HFF-Myc (cell line): ENCODE measurements at places on chromosomes 3 and 15.
A peak's percentile ranks its signal among the peaks of the same experiment; 100 is the strongest.

DNA sequence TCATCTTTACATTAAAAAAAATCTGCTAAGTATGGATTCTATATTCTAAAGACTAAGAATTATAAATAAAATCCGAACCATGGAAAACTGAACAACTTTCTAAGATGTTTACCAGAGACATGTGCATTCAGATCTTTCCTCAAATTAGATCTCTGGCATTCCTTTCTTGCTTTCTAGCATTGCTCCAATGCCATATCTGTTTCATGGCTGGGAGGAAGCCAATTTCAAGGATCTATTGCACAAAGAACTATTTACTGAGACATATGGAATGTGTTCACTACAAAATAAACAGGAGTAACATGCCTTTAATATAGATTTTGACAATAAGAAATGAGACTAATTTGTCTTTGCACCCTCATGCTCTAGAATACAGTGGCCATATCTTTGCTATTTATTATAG lies 45.1 kb upstream of the NANOGP8 start:
- no peak for DNase-seq

DNA sequence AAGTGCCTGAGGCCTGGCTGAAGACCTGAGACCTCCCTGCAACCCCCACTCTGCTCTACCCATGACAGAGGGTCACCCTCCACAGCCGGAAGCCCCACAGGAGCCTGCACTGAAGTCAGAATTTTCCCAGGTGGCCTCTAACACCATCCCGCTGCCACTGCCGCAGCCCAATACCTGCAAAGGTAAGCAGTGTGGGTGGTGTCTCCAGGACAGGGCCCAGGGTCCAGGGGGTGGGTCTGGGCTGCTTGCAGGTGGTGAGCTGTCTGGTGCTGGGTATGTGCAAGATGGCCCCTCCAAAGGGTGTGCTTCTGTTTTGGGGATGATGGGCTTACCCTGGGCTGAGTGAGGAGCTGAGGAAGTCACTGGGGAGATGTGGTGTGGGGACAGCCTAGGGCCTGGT lies 69.9 kb downstream of the FBLN2 start:
- no peak for DNase-seq

DNA sequence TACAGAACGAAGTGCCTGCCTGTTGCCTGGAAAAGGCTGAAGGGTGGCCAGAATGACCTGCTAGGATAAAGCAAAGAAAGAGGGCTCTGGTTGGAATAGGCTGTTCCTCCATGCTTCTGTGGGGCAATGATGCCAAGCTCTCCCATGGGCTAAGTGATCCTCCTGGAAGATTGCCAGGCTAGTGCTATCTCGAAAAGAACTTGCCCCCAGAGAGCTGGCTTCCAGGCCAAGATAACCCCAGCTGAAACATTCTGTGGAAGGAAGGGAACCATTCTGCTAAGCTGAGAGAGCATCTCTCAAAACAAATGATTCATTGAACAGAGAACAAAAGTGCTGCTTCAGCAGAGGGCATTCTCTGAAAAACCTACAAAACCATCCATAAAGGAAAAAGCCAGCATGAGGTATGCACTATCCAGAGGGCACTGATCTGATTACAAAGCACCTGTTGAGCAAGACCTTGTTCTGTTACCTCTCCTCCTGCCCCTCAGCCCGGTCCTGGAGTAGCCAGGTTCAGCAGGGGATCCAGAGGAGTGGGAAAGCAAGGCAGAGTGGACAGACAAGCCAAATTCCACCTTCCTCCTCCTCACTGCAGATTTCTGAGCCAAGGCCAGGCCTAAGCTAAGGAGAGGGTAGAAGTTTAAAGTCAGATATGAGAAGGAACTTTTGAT lies 31.9 kb upstream of the SPRED1 start:
- no peak for DNase-seq

DNA sequence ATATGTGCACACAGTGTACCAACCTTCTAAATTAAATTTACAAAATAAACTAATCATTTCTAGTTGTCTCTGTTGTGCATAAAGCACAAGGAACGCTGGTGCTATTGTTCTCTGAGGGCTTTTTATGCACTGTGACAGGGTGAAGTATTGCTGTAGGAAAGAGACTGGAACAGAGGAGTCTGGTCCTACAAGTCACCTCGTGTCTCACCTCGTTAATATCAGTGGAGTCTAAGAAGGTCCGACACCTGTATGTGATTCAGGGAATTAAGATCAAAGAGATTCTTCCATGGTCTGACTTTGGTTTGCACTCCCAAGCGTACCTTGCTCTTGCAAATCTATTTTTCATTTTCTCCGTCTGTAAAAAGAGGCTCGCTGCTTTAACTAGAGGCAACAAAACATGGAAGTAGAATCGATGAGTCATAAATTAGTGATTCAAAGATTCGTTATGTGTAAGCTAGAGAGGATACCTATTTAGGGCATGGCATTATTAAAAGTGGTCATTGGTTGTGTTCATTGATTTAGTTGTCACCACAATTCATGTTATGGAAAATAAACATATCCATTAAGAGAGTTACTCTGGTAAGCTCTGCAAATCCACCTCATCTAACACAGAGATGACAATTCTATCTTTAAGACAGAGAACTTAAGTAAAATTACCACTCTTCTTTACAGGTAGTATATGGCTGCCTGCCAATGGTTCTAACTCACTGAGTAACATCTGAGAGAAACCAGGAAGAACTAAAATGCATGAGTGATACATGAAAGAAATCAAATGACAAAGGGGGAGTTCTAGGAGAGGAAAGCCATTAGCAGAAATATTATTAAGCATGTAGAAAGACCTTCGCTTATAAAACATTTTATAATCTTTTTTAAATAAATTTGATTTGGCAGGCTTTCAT lies 219.4 kb upstream of the GBE1 start:
- DNase-seq, result no peak

DNA sequence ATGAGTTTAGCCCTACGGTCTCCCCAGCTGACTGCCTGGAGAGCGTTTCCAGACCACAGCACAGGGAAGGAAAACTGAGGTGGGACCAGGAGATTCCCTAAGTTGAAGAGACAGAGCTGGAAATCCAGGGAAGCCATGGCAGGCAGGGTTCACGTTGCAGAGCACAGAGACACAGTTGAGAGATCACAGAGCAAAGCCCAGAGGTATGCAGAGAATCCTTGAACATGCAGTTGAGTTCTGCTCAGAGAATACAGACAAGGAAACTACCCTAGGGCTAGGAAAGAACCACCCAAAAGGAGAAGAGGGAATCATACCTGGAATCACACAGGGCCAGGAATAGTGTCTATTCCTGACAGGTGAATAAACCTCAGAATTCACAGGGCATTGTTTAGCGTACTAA lies 14.3 kb downstream of the SLC28A1 start:
- no peak for DNase-seq

DNA sequence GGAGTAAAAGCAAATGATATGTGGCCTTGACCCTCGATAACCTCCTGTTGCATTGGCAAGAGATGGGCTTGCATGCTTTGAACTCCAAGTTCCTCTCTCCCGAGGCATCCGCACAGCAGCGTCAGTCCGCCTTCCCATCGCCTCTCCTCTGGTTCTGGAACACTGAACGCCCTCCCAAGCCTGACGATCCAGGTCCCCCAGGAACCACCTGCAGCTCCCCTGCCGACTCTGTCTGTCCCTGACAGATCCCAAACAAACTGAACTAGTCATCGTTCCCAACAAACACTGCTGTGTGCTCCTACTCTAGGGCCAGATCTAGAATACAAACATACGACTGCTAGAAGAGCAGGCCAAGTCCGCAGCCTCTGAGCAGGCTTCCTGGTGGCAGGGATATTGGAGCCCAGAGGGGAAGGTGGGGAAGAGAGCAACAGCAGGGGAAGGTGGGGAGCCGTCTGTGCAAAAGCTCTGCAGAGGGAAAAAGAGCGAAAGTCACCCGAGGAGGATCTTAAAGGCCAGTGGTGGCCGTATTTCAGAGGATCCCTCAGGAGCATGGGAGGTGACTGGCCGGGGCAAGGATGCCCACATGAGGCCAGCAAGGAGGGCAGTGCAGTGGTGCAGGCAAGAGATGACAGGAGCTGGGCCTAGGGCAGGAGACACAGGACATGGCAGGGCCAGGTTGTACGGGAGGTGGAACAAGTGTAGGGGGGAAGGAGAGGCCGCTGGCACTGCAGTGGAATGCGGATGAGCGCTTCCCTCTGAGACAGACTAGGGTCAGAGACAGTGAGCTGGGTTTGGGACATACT lies 50.8 kb downstream of the PCSK6 start:
- no peak for DNase-seq

DNA sequence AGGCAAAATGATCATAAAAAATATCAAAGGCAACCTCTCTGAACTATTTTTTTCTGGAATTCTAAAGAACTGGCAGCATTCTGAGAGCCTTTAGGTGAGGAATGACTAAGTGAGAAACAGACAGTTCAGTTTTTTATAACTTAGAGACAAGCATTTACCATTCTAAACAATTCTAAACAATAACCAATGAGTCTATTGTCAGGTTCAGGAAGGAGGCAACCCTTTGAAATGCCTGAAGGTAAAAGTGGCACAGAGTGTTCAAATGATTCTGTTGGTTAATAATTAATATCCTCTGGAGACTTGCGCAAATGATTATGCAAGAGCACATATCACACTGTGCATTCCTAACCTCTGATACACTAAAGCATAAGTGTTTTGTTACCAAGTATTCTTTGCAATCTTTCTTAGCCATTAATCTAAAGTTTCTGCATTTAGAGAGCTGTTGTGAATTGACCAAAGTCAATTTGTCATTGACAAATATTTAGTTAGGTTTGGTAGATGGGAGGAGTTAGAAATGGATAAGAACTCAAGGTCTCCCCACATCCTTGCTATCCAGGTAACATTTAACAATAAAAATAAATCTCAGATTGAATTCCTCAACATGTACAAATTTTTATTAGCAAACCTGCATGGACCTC lies 9.2 kb upstream of the TGFBR2 start:
- DNase-seq, result peak; percentile 33

DNA sequence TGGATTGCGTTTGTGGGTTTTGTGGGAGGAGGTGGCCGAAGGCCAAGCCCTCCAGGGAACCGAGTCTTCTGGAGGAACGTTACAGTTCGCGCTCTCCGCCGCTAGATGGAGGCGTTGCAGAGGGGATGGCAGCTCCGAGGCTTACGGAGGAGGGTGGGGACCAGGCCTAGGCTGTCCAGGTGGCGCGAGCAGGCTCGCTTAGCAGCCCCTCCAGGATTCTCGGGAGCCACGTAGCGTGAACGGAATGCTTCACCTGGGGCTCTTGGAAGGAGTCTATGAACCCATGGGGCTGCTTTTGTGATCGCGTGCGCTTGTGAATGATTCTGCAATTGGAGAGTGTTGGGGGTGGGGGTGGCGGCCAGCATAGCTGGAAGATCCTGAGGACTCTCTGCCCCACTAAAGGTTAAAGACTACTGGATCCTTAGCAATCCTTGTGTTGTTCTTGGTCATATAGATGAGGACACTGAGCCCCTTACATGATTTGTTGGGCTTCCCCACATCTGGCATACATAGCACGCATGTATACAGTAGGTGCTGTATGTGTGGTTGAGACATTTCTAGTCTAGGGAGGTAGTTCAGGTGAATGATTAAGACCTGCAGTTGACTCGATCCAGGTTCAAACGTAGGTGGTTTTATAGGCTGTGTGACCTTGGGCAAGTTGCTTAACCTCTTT lies 25.7 kb downstream of the FAM3D start:
- no peak for DNase-seq

DNA sequence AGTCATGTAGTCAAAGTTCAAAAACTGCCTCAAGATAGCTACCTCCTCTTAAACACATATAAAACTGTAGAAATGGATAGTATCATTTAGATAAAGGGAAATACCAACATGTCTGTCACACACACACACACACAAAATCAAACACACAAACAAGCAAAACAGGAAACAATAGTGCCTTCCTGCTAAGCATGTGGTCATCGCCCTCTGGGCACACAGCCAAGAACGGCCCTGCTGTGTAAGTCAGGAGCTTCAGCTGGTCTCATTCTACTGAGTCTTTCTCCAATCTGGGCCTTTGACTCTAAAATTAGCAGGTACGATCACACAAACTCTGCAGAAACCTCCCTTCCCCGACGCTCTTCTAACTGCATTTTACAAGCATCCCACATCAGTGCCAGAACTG lies 272.2 kb upstream of the CHRNA7 start:
- no peak for DNase-seq

GRCh38 chr3:87203809-87204208 lies 23.3 kb upstream of the CHMP2B start:
- no peak for DNase-seq

DNA sequence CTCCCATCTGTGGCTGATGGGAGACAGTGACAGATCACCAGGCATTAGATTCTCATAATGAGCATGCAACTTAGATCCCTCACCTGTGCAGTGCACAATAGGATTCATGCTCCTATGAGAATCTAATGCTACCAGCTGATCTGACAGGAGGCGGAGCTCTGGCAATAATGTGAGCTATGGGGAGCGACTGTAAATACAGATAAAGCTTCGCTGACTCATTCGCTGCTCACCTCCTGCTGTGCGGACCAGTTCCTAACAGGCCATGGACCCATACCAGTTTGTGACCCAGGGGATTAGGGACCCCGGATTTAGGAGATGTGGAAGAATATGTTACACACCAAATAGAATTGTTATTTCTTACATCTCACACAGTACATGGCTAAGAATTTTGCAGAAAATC lies 6.7 kb downstream of the ARGFX start:
- DNase-seq, result no peak

- no peak for DNase-seq
Observed at GRCh38 chr15:34514251-34514670, 69.2 kb downstream of the GOLGA8B start.

GRCh38 chr3:58560771-58561311 lies 16.4 kb downstream of the FAM107A start:
- peak; percentile 92 for DNase-seq

DNA sequence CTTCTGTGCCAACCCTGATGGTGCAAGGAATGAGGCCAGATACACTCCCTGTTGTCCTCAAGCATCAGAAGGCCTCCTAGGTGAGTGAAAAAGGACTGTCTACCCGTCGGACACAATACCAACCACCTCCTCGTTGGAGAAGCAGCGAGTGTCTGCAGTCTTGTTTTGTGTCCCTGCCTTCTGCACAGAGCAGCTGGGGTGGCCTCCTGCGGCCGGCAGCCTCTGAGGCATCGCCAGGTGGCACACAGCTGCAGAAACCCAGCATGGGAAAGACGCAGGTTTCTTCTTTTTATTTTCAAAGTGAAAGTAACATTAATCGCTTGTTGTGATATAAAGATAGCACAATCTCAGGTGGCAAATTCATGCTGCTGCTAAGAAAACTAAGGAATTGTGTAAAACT lies 509.9 kb downstream of the OCA2 start:
- DNase-seq, result no peak

DNA sequence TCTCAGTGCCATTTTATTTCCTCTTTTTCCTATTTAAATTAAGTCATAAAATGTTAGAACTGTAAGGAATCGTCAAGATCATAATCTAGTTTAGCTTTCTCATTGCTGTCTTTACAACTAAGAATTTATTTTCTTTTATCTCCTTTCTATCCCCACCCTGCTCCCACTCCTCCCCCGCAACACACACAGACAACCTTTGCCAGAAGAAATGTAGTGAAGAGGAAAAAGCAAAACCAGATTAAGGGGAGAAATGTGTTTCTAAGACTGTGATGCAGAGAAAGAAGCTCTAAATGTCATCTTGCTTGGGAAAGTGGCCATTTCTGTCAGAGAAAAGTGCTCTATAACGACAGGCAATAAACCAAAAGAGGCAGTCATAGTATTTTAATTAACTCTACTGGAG lies 78.3 kb upstream of the MLF1 start:
- DNase-seq, result no peak

- no peak for DNase-seq
Observed at GRCh38 chr3:12916159-12916558, 74.8 kb upstream of the RPL32 start.

GRCh38 chr3:14177580-14178246 lies 688 bp downstream of the XPC start:
- no peak for DNase-seq
